ENCODE measurements at places on chromosomes 13 and 19.

GRCh38 chr13:106520251-106521054 lies 15.0 kb downstream of the EFNB2 start:
- no peak for DNase-seq

DNA sequence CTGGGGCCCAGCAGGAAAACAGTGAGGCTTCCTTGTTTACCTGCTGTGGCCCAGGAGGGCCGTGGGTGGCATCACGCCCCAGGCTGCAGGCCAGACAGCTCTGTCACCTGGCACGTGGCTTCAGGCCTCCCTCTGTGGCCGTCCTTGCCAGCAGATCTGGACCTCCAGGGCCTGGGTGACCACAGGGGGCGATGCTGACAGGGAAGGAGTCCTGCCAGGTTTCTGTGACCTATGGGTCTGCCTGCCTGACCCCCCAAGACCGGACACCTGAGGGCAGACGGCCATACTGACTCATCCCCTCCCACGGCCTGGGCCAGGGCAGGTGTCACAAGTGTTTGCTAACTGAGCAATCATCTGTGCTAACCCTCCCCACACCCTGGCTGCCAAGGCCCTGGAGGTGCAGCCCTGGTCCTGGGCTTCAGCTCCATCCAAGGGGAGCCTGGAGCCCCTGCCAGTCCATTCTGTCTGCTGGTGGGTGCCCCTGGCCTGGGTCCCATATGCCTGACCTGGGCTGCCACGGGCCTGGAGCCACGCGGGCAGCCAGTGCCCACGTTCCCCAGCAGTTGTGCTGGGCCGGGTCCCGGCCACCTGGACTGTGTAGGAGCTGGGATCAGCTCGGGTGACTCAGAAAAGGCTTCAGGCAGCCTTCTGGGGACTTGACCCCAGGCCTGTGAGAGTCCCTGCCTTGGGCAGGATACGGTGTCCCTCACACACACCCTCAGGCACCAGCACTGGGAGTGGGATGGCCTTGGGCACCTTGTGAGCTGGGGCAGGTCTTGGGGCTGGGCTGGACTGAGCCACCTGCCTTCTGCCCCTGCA lies 3.7 kb downstream of the CDC34 start:
- DNase-seq, result no peak

DNA sequence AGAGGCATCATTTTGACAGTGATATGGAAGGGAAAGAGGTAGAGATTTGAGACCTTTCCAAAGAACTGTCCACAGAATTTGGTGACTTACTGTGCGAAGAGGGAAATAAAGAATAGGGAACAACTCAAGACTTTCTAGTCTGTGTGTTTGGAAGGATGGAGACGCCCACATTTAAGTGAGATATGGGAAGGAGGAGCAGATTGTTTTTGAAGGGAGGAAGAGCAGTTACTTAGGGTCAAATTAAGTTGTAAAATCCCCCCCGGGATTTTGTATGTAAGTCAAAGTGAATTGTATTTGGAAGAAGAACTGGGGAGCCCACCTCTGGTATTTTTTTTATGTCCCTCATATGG lies 1.2 kb downstream of the USPL1 start:
- no peak for DNase-seq

GRCh38 chr13:51397262-51397941 lies 55.4 kb downstream of the INTS6 start:
- no peak for DNase-seq

DNA sequence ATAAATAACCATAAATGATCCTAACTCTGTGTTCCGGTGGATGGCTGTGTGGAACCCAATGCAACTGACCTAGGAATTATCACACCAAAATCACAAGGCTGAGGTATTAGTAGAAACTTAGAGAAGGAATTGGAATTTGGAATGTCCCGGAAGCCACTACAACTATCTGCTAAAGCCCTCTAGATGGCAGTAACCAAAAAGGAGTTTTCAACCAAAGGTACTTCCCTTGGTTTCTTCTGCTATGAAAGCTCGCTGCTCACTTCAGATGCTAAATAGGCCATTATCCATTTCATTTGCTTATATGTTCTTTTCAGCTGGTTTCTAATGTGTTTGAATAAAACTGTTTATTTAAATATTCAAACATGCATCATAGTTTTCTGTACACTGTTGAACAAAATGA lies 1589.1 kb upstream of the SPRY2 start:
- no peak for DNase-seq

- DNase-seq, result no peak
Measured at GRCh38 chr13:28129911-28130693, 8.2 kb upstream of the PAN3 start.

GRCh38 chr13:112742583-112742982 lies 52.7 kb downstream of the ATP11A start:
- no peak for DNase-seq

- DNase-seq, result peak; percentile 1
Measured at GRCh38 chr13:73767747-73768315, 366.4 kb downstream of the KLF12 start.
